NCI-H526 treated with DMSO at 0.1 percent for 48 hours (cell line): ENCODE measurements at places on chromosomes 3 and 15.

DNA sequence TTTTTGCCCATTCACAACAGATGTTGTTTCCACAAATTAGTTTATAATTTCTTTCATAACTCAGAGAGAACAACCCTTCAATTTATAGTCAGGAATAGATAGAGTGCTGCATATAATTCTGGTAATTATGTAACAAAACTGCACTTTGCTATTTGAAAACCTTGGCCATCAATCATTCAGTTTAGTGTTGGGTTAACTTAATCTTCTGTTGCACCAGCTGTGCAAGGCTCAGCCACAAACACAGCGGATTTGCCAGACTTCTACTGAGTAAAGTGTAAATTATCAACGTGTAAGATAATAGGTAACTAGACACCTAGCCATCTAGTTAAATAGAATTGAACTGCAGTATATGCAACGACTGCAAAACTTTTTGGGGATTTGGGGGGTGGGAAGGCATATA is 1064.3 kb upstream of the EPHA6 start:
- DNase-seq, result no peak

GRCh38 chr15:88394553-88395145 is 72.5 kb downstream of the MRPL46 start:
- no peak for DNase-seq

DNA sequence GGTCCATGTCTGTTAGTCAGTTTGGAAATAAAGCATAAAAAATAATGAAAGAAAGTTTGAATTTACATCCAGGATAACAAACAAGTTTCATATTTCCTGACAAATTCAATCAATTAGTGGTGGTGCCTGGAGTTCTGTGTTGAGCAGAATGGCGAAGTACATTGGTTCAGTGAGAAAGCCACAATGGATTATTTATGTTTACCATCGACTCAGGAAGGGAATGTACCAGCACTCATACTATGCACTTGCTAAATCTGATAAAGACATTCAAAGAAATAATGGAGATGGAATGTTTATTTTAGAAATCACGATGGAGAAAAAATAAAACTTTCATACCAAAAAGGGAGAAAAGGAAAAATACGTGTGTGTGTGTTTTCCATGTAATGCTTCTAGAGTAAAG is 45.3 kb upstream of the MME start:
- DNase-seq, result no peak

- no peak for DNase-seq
These were observed 608.3 kb downstream of the NTRK3 start for GRCh38 chr15:87648278-87648677.

DNA sequence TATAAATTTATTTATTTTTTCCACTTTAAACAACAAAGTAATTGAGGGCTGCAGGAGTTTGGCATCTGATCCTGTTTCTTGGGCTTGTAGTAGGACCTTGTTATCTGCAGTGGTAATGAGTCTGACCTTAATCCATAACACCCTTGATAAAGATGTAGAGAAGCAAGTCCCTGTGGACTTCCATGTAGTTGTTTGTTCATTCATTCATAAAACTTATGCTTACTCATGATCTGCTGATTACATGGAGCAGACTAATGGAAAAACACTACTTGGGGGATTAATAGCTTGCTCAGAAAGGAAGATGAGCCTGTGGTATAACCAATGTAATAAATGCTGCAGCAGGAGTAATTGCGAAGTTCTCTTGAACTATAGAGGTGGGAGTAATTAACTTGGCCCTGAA is 271.5 kb upstream of the TBL1XR1 start:
- DNase-seq, result no peak

DNA sequence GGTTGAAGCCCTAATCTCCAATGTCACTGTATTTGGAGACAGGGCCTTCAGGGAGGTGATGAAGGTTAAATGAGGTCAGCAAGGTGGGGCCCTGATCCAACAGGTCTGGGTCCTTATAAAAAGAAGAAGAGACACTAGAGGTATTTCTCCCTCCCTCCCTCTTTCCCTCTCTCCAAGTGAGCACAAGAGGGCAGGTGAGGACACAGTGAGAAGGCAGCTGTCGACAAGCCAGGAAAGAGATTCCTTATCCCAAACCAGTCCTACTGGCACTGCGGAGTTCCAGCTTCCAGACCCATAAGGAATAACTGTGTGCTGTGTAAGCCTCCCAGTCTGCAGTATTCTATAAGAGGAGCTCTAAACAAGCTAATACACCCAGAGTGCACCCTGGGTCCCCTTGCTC is 134.7 kb downstream of the ADAMTS17 start:
- no peak for DNase-seq

- DNase-seq, result no peak
These were observed 18.9 kb downstream of the MAGEL2 start for GRCh38 chr15:23628612-23629233.

GRCh38 chr15:65887565-65887964 is 18.3 kb downstream of the RAB11A start:
- DNase-seq, result no peak

GRCh38 chr3:24582431-24583403 is 88.1 kb upstream of the THRB start:
- DNase-seq, result no peak

DNA sequence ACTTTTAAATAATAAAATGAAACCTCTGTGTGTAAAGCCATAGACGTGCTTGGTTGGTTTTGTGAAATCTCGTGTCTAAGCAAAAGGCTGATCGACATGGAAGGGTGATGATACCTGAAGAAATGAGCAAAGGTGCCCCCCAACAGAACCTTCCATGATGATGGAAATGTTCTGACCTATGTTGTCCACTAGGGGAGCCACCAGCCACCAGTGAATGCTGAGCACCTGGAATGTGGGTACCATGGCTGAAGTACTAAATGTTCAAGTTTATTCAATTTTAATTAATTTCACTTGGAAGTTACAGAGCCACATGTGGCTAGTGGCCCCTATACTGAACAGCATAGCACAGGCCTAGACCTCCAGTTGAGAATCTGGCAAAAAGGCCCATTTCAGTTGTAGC is 158.8 kb downstream of the POLR2M start:
- DNase-seq, result no peak

DNA sequence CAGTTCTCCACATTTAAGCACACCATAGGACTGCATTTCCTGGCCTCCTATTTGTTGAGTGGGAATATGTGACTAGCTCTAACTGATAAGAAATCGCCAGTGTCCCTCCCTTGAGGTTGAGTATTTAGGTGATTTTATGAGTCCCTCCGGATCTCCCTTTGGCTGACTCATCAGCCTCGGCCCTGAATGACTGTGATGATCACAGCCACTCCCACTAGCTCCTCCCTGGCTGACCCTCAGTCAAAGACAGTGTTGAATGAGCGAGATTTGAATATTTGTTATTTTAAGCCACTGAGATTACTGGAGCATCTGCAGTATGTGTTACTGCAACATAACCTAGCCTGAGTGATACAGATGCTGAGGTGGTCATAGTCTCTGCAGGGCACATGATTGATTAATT is 515.3 kb downstream of the EPHB1 start:
- DNase-seq, result peak; percentile 47

DNA sequence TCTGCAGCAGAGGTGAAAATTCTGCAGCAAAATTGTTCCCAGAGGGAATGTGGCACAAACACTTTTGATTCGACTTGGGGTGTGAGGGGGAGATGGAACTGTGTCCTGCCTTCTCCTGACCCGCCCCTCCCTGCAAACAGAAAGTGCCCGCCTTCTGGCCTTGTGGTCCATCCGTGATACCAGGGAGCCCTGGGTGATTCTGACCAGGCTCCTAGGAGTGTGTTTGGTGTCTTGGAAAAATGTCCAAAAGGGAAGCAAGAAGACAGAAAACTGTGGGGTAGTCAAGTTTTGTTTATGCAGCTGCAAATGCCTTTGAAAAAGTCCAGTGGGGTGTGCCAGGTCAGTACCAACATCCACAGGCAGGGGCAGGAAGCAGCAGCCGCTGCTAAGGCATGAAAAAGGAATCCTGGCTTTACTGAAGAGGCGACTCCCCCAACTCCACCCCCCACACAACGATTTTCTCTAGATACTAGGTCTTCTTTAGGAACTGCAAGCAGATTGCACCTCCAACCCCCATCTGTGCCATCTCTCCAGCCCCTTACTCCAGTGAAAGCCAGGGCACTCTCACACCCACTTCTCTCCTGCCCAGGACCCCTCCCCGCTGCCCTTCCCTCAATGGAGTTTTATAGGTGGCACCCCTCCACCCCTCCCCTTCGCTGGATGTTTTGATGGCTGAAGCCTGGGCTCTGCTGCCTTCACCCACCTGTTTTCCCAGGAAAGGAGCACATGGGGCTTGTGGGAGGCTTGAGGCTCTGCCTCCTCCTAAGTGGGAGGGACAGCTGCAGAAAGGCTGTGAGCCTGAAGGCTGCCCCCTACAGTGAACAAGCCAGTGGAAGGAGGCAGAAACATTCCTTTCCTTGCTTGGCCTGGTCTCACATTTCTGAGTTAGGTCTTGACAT is 82.4 kb upstream of the HERC1 start:
- DNase-seq, result no peak

DNA sequence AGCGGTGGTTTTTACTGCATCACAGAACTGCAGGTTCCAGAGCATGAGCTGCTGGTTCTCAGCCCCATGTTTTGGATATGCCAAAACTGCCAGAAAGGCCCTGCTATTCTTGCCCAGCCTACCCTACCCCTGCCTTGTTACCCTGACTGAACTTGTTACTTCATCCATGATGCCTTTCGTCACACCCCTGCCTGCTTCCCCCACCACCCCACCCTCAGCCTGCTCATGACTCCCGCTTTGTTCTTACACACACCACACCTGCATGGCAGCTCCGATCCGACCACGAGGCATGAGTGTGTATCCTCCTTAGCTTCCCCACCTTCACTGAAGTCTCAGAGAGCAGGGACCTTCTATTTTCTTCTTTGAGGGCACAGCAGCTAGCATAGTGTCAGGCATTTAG is 5.1 kb upstream of the TM4SF1 start:
- DNase-seq, result no peak

DNA sequence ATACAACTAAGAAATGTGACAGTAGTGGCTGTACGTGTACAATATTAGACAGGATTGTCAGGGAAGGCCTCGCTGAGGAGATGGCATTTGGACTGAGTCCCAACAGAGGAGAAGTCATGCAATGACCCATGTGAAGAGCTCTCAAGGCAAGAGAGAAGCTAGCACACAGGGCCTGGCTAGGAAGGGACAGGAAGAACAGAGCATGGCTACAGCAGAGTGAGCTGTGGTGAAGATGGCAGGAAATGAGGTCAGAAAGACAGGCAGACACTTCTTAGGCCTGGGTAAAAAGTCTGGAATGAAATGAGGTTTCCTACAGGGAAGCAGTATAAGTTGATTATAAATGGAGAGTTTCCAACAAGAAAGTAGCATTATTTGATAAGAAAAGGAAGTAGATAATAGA is 33.2 kb upstream of the LEKR1 start:
- DNase-seq, result no peak

GRCh38 chr15:27512281-27513001 is 541.5 kb downstream of the GABRG3 start:
- DNase-seq, result no peak

DNA sequence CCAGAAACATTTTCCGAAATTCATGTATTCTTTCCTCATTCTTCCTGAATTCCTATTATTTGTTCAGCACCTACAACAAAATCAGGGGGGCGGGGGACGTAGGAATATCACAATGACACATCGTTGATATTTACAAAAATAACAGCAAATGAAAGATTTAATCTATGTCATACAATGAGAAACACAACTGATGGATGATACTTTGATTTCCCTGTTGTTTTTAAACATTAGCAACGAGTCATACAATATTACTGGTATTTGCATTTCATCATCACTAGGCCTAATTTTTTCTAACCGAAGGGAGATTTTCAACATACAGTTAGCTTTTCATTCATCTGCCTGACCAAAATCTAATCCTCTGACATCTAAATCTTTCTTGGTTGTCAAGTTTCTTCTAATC is 45.3 kb upstream of the INO80 start:
- no peak for DNase-seq

DNA sequence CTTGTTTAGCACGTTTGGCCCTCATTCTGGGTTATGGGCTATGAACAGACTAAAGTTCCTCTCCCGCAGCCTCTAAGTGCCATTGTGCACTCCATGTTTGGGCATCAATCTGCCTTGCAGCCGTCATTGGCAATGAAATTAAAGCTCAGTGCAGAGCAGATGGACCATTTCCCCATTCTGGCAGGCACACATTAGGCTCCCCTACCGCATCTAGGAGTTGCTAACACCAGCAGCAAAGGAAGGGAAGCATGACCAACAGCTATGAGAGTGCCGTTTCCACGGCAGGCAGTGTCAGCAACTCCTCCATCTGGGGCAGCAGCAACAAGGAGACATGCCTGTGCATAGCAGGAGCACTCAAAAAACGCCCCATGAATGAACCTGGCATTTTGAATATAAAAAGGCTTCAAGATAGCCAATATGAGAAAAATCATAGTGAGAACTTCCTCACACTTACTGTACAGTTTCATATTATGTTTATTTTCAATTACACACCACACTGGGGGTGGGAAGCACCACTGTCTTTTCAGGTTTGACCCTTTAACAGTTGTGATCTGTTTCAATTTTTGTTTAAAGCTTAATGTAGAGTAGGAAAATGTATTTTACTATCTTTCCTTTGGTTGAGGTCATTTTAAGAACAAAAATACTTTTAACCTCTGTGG is 218.7 kb downstream of the KCNMB2 start:
- DNase-seq, result no peak

- DNase-seq, result no peak
These were observed 210.6 kb downstream of the PTPRG start for GRCh38 chr3:61771976-61772375.

- no peak for DNase-seq
These were observed 34.0 kb downstream of the KLHL25 start for GRCh38 chr15:85760531-85761371.

DNA sequence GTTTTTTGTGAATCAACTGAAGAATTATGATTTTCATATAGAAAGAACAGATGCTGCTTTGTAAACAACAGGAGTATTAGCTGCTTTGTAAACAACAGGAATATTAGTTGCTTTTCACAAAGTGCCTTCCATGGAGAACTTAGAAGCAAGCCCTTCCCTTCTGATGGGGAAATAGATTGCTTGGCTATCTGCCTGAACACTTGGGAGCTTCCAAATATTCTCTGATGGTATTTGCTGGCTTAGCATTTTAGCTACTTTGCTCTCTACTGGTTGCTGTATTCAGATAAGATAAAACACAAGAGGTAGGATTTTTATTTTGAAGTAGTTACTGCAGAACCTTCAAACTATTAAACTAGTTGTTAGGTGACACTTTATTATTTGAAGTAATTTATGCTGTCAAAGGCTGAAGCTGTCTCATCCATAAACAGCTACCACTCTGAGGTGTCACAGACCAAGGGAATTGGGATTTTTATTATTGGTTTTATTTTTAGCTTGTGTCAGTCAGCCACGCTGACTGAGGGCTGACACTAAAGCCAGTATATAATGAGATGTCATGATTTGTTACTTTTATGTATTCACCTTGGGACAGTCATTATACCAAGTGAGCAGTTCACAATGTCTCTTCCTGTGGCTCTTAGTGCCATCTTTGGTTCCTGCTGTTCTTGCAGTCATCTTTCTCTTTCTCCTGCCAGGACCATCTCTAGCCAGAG is 50.0 kb downstream of the ZIC1 start:
- no peak for DNase-seq

DNA sequence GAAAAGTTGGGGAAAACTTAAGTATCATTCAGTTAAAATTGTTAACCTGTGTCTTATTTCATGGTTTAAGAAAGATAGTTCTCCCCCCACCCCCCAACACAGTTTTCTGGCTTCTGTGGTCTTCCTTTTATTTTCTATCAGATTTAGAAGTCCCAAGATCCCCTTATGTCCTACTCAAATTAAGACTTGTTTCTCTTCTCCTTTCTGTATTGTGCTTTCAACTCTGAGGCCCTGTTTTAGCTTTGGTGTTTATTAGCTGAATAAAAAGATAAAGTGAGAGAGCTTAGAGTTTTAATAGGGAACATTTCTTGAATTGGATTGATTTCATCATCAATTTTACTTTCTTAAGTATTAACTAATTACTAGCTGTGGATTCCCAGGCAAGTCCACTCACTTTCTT is 62.6 kb downstream of the AKAP13 start:
- no peak for DNase-seq
